T-cell (primary cell): ENCODE measurements at places on chromosomes 11 and 22.
A peak's percentile ranks its signal among the peaks of the same experiment; 100 is the strongest.

GRCh38 chr11:7512525-7513233 is 1.1 kb upstream of the PPFIBP2 start:
- DNase-seq, result no peak

GRCh38 chr11:68666849-68667248 is 17.5 kb upstream of the GAL start:
- no peak for DNase-seq

DNA sequence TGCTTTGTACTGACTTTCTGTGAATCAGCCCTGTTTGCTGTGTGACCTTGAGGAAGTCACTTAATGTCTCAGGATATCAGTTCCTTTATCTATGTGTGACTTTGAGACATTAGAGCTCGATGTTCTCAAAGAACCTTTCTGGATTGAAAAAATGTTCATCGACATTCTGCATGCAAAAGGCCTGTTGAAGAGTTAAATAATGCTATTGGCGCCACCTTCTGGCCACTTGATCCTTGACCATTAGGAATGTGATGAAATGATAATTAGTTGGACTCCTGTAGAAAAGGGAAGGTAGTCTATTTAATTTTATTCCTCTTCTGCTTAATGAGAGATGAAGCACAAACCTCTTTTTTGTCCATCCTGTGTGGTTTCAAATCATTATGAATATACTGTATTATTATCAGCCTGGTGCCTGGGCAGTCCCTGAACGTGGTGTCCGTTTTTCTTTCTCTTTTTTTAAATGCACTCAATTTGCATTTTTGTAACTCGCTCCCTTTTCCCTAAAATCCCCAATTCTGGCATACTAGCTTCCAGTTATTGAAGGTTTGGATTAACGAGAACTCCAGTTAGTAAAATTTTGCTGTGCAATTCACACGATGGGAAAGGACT is 20.7 kb downstream of the ELF5 start:
- DNase-seq, result peak; percentile 37

DNA sequence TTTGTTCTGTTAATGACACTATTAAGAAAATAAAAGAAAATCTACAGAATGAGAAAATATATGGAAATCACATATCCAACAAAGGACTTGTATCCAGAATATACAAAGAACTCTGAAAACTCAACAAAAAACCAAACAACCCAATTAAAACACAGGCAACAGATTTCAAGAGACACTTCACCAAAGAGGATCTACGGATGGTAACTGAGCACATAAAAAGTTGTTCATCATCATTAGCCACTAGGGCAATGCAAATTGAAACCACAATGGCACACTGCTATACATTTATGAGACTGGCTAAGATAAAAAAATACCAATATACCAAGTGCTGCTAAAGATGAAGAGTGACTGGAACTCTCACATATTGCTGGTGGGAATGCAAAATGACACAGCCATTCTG is 34.5 kb upstream of the SLC25A1 start:
- DNase-seq, result no peak

DNA sequence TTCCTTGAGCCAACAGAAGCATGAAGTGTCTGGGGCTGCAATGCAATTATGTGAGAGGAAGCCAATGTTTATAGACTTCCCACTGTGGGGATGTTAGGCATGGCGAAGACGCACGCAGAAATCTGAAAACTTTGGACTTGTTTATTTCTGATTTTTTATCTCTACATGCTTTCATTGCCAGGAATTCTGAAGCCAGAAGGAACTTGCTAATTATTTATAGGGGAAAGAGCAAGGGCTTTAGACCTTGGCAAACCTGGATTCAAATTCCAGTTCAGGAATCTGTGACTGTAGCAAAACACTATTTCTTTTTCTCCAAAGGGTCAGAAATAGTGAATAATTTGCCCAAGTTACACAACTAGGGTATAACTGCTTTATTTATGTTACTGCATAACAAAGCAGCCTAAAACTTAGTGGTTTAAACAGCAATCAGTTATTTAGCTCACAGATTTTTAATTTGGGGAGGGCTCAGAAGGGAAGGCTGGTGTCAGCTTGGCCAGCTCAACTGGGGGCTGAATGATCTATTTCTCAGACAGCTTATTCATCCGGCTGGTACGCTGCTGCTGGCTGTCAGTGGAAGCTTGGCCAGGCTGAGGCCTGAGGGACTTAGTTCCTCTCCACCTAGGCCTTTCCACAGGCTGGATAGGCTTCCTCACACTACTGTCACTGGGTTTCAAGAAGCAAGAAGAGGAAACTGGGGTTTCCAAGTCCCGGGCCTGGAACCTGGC is 1.9 kb upstream of the OR6Q1 start:
- DNase-seq, result no peak

DNA sequence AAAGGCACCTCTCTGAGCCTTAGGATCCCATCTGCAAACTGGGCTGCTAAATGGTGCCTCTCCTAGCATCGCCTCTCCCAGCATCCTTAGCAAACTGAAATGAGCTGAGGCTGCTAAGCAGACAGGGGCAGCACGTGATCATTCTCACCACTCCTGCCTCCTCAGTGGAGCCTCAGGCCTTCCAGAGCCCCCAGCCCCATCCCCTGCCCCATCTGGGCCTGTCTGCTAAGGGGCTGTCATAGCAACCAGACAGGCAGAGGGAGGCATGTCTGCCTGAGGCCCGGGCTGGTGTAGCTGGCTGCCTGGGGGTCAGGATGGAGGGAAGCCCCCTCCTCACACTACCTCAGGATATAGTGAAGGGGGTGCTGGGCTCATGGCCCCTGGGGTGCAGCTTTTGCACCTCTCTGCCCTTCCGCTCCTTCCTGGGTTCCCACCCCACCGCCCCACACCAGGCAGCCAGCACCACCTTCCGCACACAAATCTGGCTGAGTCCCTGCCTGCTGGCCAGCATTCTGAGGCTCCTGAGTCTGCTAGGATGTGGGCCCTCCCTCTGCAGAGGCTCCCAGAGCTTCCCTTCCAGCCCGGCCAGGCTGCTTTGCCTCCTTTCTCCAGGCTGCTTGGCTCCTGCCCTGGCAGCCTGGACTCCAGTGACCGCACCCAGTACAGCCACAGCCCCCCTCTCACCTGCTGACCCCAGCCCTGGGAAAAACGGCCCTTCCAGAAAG is 47.5 kb upstream of the TTLL12 start:
- no peak for DNase-seq

DNA sequence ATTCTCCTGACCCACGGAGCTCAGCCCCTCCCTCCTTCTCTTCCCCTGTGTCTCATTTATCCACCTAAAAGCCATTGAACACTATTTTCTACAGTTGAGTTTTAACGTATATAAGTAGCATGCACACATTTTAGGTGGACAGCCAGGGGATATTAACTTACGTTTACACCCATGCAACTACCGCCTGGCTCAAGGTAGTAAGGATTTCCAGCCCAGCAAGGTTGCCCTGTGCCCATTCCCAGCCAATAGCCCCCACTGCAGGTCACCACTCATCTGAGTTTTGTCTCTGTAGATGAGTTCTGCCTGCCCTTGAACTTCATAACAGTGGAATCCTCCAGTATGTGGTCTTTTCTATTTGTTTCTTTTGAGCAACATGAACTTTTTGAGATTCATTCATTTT is 65.4 kb downstream of the SMIM38 start:
- no peak for DNase-seq

DNA sequence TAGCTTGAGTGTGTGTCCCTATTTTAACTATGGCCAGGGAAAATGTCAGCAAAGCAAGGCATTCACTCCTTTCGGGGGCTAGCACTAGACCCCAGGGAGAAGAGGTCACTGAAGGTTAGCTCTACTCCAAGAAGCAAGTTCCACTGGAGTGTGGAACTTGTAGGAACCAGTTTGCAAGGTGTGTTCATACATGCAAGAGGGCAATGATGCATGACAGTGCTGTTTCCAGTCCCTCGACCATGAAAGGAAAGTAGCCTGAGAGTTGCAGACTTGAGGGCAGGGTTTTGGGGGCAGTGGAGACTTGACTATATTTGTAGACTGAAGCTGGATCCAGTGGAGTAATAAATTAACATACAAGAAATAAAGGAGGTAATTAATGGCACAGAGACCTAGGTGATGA is 21.6 kb upstream of the SLC36A4 start:
- no peak for DNase-seq

- DNase-seq, result no peak
These were observed 3.5 kb downstream of the IGF2 start for GRCh38 chr11:2135648-2136201.

GRCh38 chr11:113593698-113594308 is 112.3 kb downstream of the TMPRSS5 start:
- no peak for DNase-seq

DNA sequence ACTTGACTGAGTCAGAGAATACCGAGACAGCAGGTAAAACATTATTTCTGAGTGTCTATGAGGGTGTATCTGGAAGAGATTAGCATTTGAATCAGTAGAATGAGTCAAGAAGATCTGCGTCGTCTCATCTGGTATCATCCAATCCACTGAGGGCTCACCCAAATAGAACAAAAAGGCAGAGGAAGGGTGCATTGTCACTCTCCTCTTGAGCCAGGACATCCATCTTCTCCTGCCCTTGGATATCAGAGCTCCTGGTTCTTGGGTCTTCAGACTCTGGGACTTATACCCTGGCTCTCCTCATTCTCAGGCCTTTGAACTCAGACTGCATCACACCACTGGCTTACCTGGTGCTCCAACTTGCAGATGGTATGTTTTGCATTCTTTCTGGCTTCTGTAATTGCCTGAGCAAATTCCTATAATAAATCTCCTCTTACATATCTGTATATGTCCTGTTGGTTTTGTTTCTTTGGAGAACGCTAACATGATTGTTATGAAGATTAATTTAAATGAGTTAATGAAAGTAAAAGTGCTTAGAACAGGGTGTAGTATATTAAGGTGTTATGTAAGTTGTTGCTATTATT is 49.3 kb downstream of the ME3 start:
- no peak for DNase-seq

DNA sequence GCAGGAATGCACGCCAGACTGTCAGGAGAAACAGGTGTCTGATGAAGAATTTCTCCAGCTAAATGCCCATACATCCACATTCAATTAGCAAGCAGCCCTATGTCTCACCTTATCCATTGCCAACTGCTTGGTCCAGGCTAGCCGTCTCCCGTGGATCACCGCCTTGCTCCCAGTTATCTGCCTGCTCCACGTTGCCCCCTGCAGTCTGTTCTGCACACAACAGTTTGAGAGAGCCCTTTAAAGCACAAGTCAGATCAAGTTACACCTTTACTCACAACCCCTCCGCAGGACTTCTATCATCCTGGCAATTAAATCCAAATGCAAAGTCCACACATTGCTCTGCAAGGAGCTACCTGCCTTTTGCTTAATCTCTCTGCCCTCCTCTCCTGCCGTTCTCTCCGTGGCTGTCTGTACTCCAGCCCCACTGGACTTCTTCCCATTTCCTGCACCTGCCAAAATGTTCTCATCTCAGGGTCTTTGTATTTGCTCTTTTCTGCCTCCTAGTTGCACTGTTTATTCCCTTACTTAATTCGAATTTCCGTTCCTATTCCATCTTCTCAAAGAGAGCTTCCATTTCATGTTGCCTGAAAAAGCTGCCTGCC is 185.3 kb upstream of the LARGE1 start:
- DNase-seq, result no peak

DNA sequence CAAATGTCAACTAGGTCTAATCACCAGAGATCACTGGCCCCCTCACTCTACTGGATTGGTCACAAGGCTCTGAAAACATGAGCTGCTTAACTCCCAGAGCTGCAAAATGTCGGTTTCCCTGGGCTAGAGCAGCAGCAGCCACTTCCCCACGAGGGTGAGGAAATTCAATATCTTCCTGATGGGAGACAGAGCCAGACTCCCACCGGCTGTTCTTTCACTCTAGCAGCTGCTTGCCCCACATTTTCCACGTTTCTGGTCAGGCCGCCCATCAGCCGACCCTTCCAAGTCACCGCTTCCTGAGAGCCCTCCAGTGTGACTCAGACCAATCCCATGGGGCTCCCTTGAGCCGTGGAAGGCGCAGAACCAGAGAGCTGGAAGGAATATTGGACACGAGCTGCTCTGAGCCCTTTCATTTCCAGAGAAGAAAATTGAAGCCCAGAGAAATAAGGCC is 227.0 kb downstream of the ADAMTS15 start:
- DNase-seq, result no peak

DNA sequence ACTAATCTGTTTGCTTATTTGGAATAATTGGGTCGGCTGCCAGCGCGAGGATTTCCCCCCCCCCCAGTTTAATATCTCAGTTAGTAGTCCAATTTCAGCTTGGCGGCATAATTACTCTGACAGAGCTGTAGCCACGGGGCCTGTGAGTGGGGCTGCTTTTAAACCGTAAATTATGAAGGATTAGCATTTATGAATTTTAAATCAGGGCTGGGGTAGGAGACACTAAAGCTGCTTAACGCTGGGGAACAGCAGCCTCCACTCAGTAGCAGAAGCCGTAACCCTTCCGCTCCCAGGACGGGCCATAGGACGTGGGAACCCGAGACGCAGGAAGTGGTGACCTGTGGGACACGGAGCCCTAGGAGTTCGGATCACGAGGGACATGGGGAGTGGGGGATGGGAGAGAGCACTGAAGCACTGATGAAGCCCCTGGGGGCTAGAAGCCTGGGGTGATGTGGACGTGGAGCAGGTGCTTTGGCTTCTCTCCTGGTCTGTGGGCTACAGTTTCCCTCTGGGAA is 66.2 kb upstream of the LMO1 start:
- DNase-seq, result no peak

DNA sequence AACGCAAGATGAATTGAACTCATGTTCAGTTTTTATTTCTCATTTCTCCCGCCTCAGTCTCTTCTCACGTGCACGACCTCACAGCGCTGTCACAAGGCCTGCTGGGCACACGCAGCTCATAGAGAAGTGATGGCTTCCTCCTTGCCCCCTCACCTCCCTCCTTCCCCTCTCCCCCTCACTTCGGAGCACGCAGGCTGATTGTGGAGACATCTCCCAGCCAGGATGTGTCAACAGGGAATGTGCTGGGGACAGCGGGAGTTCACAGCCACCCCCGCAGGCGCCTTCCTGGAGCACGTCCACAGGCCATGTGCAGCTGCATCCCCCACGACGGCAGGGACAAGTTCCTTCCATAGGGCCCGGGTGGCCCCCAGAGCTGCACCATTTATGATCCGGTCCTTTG is 29.1 kb upstream of the KRTAP5-6 start:
- DNase-seq, result no peak

DNA sequence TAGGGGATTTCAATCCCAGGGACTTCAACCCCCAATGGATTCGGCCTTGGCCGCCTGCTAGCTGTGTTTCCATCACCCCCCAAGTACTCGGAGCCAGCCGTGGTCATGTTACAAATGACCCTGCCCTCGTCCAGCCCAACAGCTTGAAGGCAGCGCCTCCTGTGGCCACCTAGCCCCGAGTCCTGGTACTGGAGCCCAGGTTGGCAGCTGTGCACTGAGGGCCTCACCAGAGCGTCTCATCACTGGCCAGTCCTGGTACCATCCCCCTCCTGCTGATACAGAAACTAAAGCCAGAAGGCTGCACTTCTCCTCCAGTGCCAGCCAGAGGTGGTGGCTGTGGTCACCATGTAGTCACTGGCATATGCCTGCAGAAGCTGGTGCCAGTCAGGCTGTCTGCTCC is 44.9 kb upstream of the FADD start:
- DNase-seq, result no peak

DNA sequence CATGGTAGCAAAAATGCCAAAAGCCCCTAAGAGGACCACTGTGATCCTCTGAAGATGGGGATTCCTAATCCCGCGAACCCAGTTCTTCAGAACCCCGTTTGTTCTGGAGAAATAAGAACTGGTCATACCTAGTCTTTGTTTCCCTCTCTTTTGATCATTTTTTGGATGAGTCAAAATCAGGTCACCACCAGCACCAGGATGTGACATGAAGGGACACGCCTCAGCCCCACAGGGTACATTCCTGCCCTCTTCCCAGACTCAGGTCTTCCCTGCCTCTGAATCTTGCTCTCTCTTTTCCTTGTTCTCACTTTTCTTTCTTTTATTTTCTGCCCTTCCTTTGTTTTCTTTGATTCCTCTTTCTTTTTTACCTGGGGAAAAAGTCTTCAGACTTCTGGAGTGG is 14.6 kb upstream of the ANO1 start:
- DNase-seq, result no peak
